ENCODE measurements at places on chromosomes 5 and 9. TPM values are rescaled to one million over a fixed set of nuclear protein-coding genes. Genes with fewer than 3 reads are reported as not detected.

DNA sequence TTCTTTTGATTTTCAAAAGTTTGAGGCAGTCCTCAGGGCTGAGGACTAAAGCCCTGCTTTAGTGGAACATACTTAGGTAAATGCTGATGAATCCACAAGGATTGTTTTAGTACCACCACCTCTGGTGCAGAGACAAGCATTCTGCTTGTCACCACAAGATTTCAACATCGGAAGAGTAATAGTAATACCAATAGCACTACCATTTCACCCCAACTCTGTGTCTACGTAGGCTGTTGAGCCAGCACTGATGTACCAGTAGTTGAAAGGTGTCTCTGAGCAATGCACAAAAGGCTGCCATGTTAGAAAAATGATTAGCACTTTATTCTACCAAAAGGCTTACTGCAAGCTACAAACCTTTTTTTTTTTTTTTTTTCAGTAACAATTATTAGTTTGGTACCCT lies 213.2 kb upstream of the SLC24A2 start:
- DNase-seq = no peak

- peak; percentile 37 for DNase-seq
These were observed 72.6 kb downstream of the SMARCA2 start for GRCh38 chr9:2087500-2088313.

GRCh38 chr5:167923396-167923795 lies 368.0 kb upstream of the WWC1 start:
- DNase-seq = no peak

GRCh38 chr9:130606887-130607600 lies 27.7 kb downstream of the FUBP3 start:
- DNase-seq = no peak

GRCh38 chr5:96884995-96885394 lies 8.7 kb downstream of the ERAP2 start:
- no peak for DNase-seq

INSL6 gene
- not detected for total RNA-seq

GRCh38 chr9:129929496-129930125 lies 94.4 kb downstream of the USP20 start:
- DNase-seq = no peak

GRCh38 chr9:22682961-22683699 lies 236.5 kb downstream of the DMRTA1 start:
- no peak for DNase-seq

DNA sequence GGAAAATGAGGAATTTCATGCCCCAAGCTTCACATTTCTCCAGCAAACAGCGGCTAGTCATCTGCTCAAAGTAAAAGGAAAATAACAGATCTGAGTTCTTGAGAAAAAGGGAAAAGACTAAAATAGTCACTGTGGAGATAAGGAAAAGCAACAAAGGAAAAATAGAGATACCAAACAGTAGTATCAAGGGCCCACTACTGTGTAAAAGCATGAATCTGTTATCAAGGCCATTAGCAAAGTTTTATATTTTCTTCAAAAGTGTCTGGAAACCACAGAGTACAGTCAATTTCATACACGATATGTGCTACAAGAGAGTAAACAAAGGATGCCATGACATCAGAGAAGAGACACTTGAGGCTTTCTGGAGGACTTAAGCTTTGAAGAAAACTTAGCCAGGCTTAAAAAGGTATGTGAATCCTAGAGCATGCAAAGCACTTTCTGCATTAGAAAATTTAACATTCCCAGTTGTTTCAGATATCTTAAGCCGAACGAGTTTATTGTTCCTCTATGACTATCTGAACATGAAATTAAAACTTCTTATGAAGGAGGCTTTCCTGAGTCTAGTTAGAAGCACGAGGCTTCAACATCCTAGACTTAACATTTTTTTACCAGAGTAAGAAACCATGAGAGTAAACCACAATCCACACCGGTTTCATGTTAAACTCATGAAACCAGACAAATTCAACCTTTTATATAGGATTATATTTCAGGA lies 1.2 kb downstream of the TTC33 start:
- DNase-seq = no peak

DNA sequence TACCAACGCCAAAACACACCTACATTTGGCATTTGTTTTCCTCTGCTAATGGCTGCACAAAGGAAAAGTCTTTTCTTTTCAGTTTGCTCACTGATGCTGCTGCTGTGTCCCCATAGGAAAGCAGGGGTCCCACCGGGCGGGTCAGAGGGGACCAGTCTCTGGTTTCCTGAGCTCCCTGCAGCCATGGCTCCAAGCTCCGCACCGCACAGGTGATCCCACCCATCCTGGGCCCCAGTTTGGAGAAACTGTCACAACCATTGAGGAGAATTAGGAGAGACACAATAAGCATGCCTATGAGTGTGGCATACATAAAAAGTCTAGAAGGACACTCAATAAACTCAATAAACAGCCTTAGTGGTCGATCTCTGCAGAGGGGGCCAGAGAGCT lies 19.9 kb downstream of the MED10 start:
- no peak for DNase-seq

DNA sequence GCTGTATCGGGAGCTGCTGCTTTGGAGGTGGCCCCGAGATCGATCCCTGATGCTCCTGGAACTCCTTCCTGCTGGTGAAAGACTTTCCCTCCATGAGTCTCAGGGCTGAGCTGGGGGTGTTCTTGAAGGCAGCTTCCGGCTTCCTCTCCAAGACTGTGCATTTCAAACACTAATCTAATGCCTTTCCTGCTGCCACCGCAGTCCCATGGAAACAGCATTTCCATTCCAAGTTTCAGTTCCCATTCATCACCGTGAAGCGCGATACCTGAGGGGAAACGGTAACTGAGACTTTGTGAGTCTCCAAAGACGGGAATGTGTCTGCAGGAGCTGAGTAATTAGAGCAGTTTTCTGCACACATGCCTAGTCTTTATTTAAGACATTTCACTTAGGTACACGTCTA lies 230.1 kb downstream of the PAX5 start:
- DNase-seq = no peak

- DNase-seq = no peak
These were observed 61.1 kb downstream of the EGFLAM start for GRCh38 chr5:38319491-38319890.

WDR38 gene
- not detected for total RNA-seq

DNA sequence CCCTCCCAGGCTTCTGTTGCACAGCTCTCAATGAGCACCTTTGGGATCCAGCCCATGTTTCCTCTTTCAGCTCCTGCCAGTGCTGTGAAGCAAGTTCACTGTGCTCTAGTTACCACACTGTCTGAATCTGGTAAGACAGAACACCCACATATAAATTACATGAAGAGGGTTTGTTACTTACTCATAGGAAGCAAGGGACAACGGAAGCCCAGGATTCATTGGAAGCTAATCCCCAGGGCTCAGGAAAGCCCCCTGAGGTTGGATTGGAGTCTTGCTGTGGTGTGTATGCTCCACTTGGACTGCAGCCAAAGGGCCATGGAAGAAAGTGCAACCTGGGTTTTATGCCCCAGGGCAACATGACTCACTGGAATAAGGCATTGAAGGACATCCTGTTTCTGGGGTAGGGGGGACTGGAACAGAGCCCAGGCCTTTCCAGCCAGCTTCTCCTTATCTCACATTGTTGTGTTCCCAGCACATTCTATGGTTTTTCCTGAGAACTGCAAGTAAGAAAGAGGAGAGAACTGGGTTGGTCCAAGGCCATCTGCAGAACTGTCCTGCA lies 15.6 kb upstream of the CLK4 start:
- DNase-seq = no peak

NMUR2 gene
- not detected for total RNA-seq

DNA sequence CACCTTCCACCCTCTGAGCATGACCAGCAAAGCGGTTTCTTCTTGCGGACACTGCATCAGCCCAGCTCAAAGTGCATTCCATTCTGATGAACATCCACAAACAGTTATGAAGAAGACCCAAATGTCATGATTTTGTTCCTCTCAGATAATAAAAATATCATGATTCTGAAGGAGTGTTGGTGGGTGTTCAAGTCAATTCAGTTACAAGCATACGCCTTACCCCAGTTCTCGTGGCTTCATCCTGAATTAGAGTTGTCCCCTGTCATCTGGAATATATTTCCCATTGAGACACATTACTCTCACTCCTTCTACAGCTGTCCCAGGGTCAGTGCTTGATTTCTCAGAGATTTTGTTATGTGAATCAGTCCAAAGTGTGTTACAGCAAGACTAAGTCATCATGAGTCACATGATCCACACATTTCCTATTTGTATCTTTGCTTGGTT lies 325.4 kb downstream of the RFX3 start:
- no peak for DNase-seq

MUSK gene
- total RNA-seq = not detected

CDKN2B gene
- total RNA-seq = not detected

GRCh38 chr9:103802068-103802467 lies 292.0 kb upstream of the SMC2 start:
- no peak for DNase-seq

DNA sequence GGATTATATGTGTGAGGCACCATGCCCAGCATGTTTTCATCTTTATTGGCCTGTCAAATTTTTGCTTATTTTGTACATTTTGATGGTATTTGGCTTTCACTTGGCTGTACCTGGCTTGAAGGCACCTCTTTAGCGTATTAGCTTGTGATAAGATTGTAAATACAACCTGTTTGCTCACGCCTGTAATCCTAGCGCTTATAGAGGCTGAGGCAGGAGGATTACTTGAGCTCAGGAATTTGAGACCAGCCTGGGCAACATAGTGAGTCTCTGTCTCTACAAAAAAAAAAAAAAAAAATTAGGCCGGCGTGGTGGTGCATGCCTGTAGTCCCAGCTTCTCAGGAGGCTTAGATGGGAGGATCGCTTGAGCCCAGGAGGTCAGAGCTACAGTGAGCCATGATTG lies 11.3 kb downstream of the SEC24A start:
- DNase-seq = no peak

DNA sequence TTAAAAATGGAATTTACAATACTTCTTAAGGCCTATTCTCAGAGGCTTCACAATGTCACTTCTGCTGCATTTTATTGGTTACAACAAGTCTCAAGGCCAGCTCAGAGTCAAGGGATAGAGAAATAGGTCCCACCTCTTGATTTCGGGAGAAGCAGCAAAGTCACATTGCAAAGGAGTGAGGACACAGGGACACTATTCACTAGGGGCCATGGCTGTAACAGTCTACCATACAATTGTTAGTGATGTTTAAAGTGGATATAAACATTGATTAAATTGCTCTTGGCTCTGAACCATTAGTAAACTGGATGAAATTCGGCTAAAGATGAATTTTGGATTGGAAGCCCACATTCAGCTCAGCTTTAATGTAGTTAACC lies 21.7 kb upstream of the CMBL start:
- DNase-seq = no peak

DNA sequence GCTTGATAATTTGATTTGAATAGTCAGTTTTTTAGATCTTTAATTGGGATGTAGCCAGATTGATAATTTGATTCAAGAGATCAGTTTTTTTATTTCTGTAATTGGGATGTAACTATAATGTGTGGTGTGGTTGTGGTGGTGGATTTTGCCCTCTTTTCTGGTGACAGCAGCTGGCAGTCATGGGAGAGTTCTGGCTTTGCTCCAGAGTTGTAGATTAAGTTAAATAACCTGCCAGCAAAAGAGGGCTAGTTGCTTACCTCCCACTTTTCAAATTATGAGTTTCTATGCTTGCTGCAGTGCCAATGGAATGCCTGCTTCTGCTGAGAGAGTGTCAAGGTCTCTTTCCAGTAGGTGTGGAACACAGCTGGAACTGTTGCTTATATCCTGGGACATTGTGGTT lies 315.1 kb downstream of the CCDC171 start:
- DNase-seq = no peak

DNA sequence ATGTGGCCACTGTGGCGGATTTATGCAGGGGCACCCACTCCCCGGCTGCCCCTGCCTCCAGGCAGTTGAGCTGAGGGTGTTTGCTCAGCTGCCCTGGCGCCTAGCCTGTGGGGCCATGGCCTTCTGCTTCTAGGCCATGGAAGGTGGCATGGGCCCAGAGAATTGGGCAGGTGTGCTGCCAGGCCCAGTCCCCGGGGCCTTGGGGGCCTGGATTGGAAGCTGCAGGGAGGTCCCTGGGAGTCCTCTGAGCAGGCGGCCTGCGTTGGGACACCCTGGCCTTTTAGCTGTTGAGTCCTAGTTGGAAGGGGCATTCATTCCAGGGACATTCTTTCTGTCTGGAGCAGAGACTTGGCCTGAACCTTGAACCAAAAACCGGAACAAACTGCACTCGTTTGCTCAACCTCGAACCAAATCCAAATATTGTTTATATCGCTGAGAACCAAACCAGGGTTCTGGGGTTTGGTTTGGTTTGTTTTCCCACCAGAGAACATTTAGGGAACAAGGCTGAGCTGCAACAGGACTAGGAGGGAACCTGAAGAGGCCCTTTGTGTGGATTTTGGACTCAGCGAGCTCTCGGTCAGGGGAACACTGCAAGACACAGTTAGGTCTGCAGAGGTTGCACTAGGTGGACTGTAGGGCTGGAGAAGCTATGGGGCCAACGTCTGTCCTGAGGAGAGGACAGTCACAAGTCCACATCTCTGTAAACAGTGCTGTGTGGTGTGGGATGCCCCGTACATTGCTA lies 116.8 kb downstream of the BOD1 start:
- DNase-seq = no peak

HTR4 gene
- total RNA-seq = not detected

GRCh38 chr9:135035781-135036760 lies 51.4 kb upstream of the OLFM1 start:
- DNase-seq = no peak

- peak; percentile 35 for DNase-seq
These were observed 37.0 kb upstream of the PIK3R1 start for GRCh38 chr5:68178579-68178978.

GPR21 gene
- 0.45 TPM for total RNA-seq

ADRB2 gene
- total RNA-seq = 0.98 TPM

GRCh38 chr5:167284222-167284890 lies 1007.1 kb upstream of the WWC1 start:
- no peak for DNase-seq

- no peak for DNase-seq
These were observed 28.4 kb upstream of the SUSD1 start for GRCh38 chr9:112203536-112203935.

CDX1 gene
- not detected for total RNA-seq

PRSS3 gene
- total RNA-seq = not detected

DNA sequence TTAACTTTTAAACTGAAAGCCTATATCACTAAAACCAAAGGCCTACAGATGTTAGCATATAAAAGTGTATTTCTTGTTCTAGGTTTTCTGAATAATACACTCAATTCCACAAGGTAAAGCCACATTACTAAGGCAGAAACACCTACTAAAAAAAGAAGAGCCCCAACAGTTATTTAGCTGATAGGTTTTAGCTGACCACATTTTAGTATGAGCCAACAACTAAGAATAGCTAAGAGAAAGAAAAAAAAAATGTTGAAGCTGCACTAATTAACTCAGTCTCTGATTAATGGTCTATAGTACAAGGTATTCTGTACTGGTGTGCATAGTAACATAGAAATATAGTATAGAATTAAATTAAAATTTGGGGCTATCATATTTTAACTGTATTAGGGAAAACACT lies 23.5 kb downstream of the ZFR start:
- DNase-seq = no peak

- DNase-seq = no peak
These were observed 61.4 kb upstream of the CKMT2 start for GRCh38 chr5:81171769-81172168.

- no peak for DNase-seq
These were observed 36.4 kb downstream of the ADAMTS12 start for GRCh38 chr5:33855396-33855795.

Data from activated CD8-positive, alpha-beta T cell treated with anti-CD3 and anti-CD28 coated beads for 36 hours (primary cell).